Astrocyte of the cerebellum (primary cell): ENCODE measurements at places on chromosomes 3 and 15.

GRCh38 chr15:55389264-55389607 is 18.9 kb downstream of the CCPG1 start:
- no peak for DNase-seq

- DNase-seq: no peak
Observed at GRCh38 chr3:49666592-49666991, 7.6 kb upstream of the APEH start.

GRCh38 chr15:59995568-59996297 is 8.4 kb upstream of the FOXB1 start:
- no peak for DNase-seq

DNA sequence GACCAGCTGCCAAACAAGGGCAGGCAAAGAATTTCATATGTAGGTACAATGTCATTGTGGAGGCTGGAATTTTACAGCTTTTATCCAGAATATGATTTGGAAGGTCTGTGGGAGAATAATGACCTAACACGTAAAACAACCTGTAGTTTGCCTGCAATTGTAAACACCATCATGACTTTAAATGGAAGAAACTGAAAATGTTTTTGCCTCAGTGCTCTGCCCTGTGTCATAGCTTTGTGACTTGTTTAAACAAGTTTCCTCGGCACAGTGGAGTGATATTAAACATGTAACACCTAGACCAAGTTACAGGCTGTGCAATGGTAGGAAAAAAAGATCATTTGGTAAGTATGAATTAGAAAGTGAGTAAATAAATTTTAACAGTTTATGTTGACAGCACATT is 171.6 kb upstream of the MBNL1 start:
- DNase-seq: no peak

DNA sequence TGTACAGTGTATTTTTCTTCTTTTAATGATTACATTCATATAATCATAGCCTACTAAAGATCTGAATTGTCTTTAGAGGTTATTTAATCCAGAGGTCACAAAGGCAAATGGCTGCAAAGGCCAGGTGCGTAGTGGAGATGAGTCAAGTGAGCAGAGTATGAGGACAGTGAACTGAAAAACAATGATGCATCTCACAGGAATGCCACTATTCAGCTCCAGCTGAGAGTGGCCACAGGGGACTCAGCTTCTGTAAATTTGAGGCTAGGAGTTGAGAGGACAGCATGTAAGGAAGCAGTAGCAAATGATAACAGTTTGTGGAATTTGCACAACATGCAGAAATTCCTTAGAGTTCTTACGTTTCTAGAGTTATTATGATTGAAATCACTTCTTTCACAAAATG is 50.4 kb downstream of the COL6A5 start:
- peak; percentile 76 for DNase-seq

- no peak for DNase-seq
Observed at GRCh38 chr3:192489579-192489978, 237.8 kb downstream of the FGF12 start.
